ENCODE measurements at places on chromosomes 5 and 9.
A peak's percentile ranks its signal among the peaks of the same experiment; 100 is the strongest.

- no peak for DNase-seq
Measured at GRCh38 chr5:74378464-74378863, 262.1 kb downstream of the ENC1 start.

- peak; percentile 4 for DNase-seq
Measured at GRCh38 chr9:72633966-72634365, 112.6 kb downstream of the TMC1 start.

DNA sequence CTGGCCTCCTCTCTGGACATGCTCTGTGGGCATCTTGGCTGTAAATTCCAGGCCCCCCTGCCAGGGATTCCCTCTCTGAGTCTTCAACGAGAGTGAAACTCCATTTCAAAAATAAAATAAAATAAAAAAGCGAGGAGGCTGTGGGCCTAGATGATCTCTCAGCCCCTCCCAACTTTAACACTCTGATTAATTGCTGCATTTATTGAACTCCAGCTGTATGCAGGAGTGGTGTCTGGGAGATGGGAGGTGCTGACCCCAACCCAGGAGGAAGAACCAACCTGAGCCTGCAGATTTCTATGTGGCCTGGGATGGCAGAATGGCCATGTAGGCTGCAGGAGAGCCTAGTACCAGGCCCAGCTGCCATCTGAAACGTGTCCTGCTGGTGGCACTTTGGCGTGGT lies 154.5 kb upstream of the IER5L start:
- no peak for DNase-seq

DNA sequence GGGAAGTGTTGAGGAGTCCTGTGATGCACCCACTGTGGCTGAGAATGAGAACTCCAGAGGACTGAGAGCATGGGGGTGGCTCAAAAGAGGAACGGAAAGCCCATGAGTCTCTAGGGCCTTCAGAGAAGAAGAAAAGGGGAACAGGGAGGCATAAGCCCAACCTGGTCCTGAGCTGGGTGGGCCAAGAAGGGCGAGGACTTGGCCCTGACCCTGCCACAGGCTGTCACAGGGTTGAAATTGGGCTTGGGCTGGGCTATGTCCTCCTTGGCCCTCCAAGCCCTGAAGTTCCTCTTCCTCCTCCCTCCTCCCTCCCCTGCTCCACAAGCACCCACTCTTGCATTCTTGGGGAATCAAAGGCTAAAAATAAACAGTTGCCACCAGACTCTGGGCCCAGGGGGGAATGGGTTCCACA lies 49.3 kb upstream of the PPARGC1B start:
- no peak for DNase-seq

DNA sequence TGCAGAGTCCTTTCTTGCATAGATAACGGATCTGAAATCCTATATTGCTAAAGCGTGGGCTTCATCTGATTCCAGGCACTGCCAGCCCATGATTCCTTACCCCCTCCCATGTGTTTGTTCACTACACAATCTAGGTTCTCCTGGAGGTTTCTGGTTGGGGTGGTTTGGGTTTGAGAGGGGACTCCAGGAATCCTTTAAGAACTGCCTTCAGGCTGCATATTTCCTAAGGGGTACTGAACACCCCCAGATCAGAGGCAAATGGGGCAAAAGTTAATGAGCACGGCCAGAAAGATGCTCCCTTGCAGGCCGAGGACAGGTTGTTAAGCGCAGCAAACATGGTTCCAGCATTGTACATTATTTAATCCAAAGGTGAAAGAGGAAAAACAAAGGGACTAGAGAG lies 9.9 kb downstream of the NR2F1 start:
- DNase-seq = no peak

DNA sequence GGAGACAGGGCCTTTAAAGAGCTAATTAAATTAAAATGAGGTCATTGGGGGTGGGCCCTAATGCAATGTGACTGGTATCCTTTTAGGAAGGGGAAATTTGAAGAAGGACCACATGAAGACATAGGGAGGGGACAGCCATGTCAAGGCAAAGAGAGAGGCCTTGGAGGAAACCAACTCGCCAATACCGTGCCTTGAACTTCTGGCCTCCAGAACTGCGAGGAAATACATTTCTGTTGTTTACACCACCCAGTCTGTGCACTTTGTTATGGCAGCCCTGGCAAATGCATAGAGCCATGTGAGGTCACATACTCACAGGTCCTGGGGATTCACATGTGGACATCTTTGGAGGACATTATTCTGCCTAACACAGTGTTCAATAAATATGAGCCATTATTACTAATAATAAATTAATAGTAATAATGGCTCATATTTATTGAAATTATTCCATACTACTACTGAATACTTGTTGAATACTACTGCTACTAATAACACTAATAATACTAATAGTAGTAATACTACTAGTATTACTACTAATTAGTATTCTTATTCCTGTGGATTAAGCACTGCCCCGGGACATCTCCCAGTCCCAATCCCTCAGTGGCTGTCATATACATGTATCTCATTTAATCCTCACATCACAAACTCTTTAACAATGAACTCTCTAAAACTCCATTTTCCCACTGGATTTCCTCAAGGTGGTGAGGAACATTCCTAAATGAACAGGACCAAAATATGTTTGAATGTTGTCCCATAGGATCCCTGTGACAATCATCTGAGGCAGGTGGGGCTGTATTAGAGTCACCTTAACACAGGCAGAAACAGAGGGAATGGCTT lies 8.4 kb downstream of the TRAF1 start:
- DNase-seq = no peak

DNA sequence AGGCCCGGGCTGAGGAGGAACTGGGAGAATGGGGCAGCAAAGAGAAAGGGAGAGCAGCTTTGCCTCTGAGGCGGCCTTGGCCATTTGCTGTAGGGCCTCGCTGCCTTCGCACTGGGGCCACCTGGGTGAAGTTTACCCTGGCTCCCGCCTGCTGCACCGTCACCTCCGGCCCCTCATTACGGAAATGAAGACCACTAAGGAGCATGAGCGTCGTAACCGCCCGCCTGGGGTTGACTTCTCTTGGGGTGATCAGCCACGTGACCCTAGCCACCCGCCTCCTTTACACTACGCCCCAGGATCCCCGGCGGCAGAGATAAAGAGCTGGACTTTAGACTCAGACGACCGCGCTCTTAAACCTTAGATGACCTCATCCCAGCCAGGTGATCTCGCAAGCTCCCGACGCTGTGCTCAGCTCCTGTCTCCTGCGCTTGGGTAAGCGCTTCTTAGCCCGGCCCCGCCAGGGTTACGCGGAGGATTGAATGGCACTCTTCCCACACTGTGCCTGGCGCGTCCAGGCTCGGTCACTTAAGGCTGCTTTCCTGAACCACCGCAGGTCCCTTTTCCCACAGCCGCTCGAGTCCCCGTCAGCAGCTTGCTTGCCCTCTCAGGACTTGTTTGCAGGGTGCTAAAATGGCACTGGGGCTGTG lies 107.9 kb upstream of the LARP1 start:
- DNase-seq = peak; percentile 55

GRCh38 chr5:139416651-139417050 lies 12.8 kb upstream of the SPATA24 start:
- DNase-seq = no peak

DNA sequence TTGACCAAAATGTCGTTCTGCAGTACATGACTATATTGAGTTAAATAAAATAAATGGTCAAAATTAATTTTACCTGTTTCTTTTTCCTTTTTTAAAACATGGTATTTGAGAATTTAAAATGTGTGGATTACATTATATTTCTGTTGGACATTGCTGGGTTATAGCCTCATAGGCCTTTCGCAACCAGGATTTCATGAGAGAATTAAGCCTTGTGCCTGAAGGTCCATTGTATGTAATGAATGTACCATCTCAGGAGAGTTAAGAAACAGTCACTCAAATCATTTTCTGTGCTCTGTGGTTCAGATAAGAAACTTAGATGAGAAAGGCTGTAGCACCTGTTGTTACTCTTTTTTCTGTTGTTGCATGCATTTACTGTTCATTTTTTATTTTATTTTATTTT lies 103.5 kb downstream of the ANGPTL2 start:
- DNase-seq = no peak

GRCh38 chr5:37838933-37839341 lies 904 bp downstream of the GDNF start:
- no peak for DNase-seq

- DNase-seq = no peak
Measured at GRCh38 chr5:54083851-54084250, 226.5 kb downstream of the ARL15 start.

GRCh38 chr9:447230-448025 lies 232.8 kb downstream of the DOCK8 start:
- DNase-seq = peak; percentile 70

- no peak for DNase-seq
Measured at GRCh38 chr5:111563031-111563822, 50.9 kb upstream of the STARD4 start.

GRCh38 chr9:75988663-75989062 lies 98.2 kb downstream of the PCSK5 start:
- no peak for DNase-seq

DNA sequence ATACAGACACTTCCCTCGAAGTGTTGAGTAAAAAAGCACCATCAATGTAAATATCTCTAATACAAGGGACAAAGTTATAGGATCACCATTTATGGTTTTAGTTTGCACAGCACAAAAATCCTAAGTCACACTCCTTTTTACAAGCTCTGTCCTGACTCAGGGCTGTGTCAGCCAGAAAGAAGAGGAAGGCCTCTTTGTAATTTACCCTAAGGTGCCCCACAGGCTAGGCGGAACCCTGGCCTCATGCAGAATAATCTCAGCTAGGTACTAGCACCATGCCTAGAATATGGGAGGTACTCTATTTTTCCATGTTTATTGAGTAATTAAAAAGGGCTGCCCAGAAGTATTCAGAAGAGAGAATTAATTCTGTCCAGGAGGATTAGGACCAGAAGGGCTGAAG lies 36.9 kb downstream of the HAVCR1 start:
- no peak for DNase-seq

- no peak for DNase-seq
Measured at GRCh38 chr9:33329979-33330378, 39.7 kb downstream of the NFX1 start.

DNA sequence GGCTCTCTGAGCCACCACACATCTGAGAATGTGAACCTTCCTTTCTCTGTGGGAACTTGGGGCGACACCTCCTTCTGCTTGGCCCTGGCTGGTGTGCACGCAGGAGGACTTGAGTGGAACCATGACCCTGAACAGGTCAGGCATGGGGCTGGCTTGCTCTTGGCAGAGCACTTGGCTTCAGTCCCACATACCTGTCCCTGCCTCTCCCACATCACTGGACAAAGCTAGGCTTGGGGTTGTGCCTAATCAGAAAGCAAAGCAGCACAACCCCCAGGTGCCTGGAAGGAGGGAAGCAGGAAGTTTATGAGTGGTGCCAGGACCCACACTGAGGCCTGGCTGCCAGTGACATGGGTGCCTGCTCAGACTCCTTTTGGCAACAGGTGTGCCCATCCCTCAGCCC lies 13.2 kb downstream of the GADD45G start:
- DNase-seq = no peak
